AG09309 (cell line): ENCODE measurements at places on chromosomes 11 and 22.

DNA sequence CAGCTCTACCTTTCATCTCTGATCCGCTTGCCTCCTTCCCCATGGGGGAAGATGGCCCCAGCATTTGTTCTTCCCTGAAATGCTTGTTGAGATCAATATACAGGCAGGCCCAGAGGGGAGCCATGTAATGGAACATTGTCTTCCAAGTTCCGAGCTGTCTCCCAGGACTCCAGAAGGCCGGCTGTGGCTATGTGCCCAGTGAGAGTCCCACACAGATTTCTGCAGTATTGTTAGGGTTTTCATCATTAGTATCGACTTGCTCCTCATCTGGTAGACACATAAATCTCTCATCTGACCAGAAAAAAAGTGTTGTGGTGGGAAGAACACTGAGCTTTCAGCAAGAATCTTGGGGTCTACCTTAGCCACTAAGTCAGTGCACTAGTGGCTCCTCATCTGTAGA, 163.4 kb downstream of the TRIM29 start:
- DNase-seq, result no peak

DNA sequence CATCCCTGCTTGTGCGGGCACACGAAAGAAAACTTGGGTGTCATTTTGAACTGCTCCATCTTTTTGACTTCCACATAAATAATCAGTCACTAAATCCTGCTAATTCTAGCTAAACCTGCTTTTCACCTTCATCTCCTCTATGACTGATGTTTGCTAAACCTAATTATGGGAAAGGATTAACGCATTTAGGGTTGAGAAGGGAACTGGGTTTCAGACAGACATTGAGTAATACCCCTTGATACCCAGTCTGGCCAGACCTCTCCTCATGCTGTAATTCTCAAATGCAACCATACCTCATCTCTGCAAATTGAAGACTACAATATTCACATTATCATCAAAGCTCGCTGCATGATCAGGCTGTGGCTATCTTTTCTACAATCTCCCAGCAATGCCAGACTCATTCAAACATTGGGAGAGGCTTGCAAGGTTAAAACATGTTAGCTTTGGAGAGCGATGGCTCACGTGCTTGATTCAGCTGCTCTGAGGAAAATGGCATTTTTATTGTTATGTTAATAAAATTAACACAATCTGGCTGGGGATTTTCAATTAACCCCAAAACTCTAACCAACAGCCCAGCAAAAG, 2.4 kb downstream of the HPS4 start:
- DNase-seq, result no peak

GRCh38 chr22:23675502-23676415, 15.1 kb upstream of the RGL4 start:
- DNase-seq, result no peak

DNA sequence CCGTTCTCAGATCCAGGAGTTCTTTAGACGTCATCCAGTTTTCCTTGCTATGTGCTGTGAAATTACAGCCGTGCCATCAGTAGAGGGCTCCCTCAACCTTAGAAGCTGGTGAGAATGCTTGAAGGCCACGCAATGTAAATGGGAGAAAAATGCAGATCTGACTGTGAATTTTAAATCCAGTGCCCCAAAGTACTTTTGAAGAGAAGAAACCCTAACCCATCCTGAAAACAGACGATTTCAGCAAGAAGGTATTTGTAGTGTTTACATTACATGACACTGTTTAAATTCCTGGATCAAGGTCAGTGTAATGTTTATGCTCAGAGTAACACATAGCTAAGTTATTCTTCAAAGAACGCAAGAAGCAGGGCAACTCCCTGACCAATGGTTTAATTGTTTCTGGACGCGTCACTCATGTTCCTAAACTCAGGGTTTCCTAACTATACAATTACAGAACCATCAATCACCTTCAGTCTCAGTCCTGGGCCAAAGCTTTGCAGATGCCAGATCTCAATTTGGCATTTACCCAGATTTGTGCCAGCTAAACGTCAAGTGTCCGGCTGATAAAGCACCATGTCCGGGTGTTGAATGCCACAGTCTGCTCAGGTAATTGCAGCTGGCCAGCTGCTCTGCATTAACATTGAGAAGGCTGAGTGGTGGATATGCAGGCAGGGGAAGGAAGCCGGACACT, 38.2 kb downstream of the ADAMTS8 start:
- no peak for DNase-seq

DNA sequence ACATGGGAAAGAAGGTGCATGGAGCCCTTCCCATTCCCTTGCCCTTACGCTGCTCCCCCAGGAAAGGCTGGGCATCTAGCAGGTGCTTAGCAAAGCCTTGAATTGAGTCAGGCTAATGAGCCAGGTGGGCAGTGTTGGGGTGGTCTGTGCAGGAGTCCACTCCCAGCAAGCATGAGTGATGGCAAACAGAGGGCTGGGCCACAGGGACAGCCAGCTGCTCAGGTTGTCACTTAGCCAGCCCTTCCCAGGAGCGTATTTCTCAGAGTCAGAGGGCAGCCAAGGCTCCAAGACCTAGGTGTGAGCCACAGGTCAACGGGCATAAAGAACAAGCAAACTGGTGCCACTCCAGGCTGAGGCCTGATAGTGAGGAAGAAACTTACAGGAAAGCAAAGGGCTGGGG, 149.8 kb downstream of the DSCAML1 start:
- DNase-seq, result no peak

DNA sequence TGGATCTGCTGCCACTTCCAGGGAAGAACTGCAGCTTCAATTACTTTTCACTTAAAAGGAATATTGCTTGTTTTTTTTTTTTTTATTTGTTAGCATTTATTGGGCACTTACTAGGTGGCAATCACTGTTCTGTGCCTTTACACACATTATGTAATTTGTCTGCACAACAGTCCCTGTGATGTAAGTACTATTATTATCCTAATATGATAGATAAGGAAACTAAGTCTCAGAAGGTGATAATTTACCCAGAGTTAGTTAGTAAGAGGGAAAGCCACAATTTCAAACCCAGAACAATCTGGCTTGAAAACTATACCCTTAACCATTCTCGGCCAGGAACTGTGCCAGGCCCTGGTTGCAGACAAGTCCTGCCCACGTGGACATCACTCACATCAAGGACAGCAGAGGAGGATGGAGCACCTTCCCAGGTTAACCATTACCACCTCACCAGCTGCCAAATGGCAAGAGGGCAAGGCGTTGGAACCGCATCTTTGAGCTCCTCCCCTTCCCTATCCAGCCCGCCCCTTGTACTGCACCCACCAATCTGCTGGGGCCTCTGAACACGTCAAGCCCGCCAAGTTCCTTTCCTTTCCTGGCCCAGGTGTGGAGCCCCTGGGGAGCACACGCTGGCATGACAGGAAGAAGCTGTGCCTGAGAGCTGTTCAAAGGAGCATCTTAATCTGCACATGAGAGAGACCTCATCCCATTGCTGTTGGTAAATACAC, 78.4 kb downstream of the NAV2 start:
- no peak for DNase-seq

DNA sequence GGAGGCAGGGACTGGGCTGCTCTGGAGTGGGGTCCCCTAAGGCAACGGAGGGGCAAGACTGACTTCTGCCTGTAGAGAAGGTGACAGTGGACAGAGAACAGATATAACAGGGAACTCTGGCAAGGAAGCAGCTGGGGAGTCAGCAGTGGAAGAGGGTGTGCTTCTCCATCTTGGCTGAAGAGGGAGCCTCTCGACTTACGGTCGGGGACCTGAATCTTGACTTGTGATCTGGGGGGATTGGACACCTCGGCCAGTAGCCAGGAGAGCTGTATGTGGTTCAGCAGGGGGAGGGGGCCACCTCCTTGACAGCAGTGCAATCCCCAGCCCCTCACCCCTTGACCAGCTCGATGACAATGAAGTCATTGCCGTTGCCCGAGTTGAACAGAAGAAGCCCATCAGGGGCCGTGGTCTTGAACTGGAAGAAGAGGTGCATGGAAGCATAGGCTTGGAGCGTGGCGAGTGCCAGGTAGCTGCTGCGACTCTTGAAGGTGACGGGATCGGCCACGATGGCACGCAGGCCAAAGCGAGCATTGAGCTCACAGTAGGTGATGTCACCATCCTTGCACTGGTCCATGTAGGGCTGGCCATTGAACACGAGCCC, 60.0 kb downstream of the SLC22A12 start:
- DNase-seq, result no peak

DNA sequence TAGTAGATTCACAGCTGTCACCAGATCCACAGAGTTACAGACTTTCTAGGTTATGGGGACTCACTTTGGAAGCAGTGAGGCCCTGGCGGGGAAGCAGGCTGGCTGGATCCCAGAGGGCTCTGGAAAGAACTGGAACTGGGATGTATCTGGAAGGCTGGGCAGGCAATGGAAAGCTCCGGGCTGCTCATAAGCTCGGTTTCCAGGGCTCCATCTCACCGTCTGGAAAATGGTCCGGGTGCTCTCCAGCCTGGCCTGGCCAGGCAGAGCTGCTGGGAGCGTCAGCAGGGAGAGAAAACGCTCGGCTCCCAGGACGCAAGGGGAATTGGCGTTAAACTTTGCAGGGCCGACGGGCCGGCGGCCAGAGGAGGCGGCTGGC, 335 bp upstream of the SEZ6L start:
- DNase-seq, result no peak

DNA sequence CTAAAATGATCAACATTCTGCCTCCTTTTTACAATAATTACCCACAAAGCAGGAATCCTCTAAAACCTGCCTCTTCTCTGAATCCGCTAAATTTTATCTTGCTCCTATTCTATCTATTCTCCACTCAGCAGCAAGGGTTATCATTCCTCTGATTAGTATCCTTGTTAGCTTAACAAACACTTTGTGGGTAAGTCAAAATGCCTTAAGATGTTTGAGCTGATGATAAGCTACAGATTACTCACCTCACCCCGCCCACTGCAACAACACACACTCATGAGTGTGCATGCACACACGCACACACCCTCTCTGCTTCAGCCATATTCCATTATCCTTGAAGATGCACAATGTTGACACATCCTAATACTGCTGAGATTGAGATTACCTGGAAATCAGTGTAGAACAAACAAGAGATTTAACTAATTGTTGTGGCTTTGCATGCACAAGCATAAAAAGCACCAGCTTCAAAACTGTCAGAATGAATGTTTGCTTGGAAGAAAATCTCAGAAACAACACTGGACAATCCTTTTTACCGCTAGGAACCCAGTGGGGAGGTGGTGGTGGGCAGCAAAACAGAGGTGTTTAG, 130.9 kb downstream of the BBOX1 start:
- no peak for DNase-seq

DNA sequence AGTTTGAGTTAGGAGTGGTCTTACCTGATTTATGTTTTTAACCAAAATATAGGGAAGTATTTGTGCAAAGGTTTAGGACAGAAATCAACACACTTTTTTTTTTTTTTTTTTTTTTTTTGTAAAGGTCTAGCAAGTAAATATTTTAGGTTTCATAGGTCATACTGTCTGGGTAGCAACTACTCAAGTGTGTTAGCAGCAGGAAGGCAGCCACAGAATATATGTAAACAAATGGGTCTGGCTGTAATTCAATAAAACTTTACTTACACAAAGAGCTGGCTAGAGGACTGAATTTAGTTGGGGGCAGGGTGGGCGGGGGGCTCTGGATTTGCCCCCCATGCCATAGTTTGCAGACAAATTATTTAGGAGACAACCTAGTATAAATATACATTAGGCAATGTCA, 510.4 kb downstream of the NELL1 start:
- DNase-seq, result no peak

GRCh38 chr11:1757861-1758610, 5.7 kb downstream of the CTSD start:
- DNase-seq, result no peak

- DNase-seq, result peak; percentile 13
These were observed 69.5 kb downstream of the ZNRF3 start for GRCh38 chr22:28952857-28953256.

- no peak for DNase-seq
These were observed 18.2 kb upstream of the GRK3 start for GRCh38 chr22:25546242-25546641.

GRCh38 chr11:118184784-118185579, 8.5 kb upstream of the SCN2B start:
- no peak for DNase-seq

- DNase-seq, result no peak
These were observed 43.8 kb upstream of the BLID start for GRCh38 chr11:122159861-122160260.

DNA sequence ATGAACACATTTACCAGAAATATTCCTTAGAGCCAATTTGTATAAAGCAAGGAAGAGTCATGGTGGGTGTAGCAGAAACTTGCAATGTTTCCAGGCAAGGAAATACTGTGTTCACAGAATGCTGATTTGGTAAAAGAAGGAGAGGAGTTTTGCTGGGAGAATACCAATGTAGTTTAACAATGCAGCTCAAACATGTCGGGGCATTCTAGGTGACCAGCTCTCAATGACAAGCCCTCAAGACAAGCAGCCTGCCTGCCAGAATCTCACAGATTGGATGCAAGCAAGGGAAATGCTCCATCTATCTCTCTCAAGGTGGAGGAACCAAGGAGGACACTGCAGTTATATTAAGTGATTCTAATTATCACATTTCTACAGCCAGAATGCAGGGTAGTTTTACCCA, 190.4 kb downstream of the MAML2 start:
- no peak for DNase-seq

DNA sequence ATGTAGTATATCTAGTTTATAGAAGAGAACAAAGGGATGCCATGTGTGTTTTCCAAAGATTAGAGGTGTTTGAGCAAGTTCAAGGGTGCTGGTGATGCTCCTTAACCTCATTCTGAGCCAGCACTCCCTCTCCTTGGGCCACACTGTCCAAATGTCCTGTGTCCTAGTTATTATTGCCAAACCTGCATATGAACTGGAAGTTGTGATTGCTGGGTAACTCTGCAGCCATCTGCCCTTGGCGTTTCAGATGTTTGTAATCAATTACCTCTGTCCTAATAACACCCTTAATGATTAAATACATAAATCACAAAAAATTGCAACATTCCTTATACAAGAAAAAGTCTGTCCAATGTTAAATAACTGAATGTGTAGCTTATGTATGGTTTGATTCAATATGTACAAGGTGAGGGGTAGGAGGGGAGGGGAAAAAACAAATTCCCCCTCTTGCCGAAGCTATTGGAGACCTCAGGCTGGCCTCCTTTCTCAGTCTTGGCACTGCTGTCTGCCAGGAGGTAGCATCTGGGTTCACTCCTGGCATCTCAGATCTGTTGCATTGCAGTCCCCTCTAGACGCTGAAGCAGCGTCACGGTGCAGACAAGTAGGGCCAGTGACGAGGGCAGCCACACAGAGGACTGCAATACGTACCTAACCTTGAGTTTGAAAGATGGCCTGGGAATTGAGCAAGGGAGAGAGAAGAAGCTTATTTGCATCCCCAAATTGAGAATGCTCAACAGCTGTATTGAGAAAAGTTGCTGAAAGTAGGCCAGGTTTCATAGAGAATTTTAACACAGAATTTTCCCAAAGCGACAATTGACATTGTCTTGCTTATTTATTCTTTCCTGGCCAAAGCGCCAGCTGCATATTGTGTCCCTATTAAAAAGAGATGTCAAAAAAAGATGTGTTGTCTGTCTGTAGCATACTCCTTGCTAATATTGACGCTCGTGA, 89.6 kb upstream of the ARHGAP32 start:
- no peak for DNase-seq

- DNase-seq, result no peak
These were observed 51.3 kb downstream of the BTG4 start for GRCh38 chr11:111460856-111461255.
